ENCODE measurements at places on chromosomes 4 and X.
A peak's percentile ranks its signal among the peaks of the same experiment; 100 is the strongest.

- no peak for DNase-seq
Observed at GRCh38 chr4:1910643-1911042, 39.5 kb downstream of the NSD2 start.

GRCh38 chr4:48989461-48990203 is 3.6 kb downstream of the CWH43 start:
- DNase-seq, result no peak

- DNase-seq, result no peak
Observed at GRCh38 chrX:26914232-26914631, 548.9 kb downstream of the PPP4R3C start.

GRCh38 chr4:139556071-139556723 is at the start of gene SETD7:
SETD7 (minus strand) TSS chr4:139556219; CDS start chr4:139556137, 82 bp downstream.
- peak; percentile 17 for DNase-seq

DNA sequence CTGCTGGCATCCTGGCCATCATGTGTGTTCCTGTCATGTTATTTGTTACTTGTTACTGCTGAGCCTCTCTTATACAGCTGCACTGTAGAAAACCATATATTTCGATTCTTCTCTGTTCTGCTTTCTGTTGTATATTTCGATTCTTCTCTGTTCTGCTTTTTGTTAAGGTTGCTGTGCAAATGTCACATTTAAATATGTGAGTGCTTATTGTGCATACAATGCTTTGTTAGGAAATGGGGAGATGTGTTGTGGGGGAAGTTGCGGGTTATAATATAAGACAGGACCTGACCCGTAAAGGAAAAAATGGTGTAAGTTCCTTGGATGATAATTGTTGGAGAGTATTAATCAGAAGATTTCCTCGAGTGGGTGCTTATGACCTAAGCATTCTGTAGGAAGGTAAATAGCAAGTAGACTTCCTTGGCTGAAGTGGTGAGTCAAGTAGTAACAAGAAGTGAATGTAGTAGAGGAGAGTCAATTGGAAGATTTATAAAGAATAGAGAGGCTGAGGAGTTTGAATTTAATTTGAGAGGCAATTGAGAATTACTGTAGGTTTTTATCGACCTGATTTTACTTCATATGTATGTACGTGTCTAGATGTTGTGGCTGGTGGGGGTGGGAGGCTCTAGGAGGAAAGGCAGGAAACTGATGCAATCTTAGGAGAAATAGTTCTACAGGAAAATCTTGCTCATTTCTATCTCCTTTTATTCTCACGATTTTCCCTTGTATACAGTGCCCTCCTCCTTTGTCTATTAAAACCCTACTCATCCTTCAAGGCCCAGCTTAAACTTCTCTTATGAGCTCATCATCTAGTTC is 8.5 kb downstream of the OGT start:
- no peak for DNase-seq

DNA sequence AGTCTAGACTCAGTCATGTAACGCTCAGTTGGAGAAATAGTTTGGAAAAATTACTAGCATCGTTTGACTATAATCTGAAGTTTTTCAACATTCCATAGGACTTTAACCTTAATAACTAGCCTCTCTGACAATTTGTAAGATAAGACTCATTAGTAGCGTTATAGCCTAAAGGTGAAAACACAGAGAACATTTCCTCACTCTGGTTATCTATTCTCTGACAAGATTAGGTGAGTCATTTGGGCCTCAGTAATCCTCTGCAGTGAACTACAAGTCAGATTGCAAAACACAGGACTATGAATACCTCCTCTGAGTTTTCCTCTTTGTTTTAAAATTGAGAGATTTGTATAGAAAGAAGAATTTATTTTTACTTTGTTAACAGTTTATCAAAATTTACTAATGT is 31.8 kb upstream of the PDLIM5 start:
- DNase-seq, result no peak

DNA sequence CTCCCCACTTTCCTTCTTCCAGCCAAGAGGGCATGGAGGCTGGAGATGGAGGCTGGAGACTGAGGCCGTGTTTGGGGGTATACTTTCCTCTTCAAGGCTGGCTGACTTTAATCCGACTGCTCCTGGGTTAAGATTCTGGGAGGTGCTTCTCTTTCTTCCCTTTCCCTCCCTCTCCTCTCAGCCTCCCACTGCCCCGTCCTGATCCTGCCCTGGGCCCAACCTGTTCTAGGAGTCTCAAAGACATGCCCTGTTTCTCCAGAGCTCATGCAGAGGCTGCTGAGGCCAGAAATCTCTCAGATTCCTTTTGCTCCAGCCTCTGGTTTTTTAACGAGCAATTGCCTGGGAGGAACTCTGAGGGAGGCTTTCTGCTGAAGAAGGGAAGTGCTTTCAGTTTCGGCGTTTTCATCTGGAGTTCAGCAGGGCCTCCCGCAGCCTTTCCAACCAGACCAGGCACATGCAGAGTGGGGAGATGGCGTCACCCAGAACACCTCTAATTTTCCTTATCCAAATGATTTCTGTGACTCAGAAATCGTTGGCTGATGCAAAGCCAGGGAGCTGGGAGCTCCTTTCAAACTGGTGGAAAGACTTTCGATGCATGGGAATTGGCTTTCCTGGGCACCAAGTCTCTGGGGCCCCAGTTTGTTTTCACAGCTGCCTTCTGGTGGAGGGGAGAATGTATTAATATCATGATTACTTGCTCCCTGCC is 34.5 kb upstream of the FAM9C start:
- no peak for DNase-seq

DNA sequence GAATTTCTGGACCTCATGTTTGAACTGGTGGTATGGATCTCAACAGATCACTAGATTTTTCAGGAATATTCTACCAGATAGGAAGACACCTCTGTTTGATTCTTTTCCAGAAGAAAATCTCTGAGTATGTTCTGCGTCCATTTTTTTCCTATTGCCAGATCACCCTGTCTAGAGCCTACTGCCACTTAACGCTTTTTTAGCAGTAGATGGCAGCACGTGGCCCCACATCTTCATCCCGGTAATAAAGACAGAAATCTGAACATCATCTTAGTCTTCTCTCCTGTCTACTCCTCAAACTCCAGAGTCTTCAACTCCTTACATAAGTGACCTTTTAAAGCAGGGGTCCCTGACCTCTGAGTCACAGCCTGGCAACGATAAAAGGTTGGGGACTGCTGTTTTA is 184.7 kb downstream of the TMA16 start:
- no peak for DNase-seq
